ENCODE measurements at places on chromosomes 7 and 10.

DNA sequence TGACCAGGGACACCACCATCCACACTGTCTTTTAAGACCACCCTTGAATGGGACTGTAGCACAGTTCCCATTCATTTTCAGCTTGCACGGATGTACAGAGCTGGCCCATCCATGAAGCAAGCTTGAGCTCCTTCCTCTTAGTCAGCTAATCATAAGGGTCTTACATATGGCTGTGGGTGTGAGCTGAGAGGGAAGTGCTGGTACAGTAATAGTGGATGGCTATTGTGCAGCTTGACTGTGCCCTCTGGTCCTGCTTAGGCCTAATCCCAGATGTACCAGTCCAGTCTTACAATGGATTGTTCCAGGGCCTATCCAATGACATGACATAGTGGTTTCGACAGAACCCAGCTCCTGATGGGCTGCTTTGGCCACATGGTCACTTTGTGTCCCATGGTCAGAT is 96.9 kb upstream of the ZNF438 start:
- no peak for DNase-seq

- DNase-seq = no peak
These were observed 28.1 kb downstream of the LRGUK start for GRCh38 chr7:134155206-134155605.

DNA sequence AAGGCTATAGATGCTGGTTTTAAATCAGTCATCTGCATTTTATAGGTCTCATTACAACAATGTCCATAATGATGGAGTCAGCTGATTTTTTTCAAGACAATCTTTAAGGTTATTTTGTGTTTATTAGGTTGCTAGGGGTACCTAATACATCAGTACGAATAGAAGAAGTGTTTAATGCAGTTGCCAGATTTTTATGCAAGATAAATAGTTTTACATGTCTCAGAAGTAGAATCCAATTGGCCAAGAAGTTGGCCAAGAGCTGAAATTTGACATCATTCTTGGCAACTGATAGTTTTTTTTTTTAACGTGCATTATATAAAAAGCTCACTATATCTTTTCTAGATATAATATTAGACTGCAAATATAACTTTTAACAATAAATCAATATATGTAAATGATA is 208.5 kb downstream of the TRIL start:
- DNase-seq = no peak

DNA sequence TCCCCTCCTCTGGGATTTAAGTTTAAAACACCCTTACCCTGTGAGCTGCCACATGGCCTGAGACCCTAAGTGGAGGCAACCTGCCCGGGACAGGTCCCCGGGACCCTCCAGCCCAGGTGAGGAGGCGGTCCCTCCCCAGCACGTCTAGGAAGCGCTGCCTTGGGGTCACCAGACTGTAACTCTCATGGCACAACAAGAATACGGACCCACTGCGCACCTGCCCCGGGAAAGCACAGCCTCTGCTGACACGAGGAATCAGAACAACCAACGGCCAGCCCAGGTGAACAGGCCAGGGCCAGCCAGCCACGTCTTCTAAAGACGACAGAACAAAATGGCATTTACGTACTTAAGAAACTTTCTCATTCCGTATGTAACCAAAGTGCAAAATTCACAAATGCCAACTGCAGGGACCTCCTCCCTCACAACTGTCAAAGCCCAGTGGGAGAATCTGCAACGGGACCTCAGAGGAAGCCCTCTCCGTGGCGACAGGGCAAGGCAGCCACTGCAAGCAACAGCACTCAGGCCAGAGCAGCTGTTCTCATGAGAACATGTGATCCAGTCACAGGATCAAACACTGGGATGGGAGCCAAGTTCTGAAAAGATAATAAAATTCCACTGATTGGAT is 208.4 kb downstream of the DIP2C start:
- no peak for DNase-seq

DNA sequence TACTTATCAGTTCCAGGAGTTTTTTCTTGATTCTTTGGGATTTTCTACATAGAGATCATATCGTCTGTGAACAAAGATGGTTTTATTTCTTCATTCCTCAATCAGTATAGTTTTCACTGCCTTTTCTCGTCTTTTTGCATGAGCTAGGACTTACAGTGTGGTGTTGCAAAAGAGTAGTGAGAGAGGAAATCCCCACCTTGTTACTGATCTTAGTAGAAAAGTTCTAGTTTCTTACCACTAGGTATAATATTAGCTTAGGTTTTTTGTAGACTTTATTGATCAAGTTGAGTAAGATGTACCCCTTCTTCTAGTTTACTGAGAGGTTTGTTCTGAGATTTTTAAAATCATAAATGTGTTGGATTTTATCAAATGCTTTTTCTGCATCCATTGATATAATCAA is 123.3 kb downstream of the TMEM26 start:
- no peak for DNase-seq

DNA sequence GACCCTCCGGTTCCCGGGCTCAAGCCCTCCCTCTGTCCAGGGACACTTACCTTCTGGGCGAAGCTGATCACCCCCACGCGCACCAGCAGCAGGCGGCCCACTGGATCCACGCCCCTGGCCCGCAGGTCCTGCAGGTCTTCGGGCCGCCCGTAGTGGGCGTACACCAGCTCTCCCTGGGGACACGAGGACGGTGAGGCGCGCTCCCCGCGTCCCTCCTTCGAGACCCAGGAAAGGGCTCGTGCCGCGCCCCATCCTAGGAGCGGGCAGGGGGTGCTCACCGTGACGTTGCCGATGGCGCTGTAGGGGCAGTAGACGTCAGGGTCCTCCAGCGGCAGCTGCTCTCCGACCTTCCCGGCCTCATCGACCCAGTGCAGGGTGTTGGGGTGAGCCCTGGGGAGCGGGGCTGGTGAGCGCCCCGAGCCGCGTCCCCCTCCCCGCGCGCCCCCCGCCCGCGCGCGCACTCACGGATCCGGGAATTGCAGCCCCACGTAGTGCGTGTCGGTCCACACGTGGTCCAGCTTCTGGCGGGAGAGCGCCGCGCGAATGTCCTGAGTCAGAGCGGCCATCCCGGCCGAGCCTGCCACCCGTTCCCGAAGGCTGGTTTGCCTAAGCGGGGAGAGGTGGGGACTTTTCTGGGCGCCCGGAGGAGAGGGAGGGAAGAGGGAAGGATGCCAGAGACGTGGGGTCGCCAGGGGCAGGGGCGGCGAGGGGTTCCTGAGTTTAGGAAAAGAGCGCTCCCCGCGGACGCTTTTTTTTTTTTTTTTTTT is 8.2 kb downstream of the TFR2 start:
- DNase-seq = peak; percentile 69

DNA sequence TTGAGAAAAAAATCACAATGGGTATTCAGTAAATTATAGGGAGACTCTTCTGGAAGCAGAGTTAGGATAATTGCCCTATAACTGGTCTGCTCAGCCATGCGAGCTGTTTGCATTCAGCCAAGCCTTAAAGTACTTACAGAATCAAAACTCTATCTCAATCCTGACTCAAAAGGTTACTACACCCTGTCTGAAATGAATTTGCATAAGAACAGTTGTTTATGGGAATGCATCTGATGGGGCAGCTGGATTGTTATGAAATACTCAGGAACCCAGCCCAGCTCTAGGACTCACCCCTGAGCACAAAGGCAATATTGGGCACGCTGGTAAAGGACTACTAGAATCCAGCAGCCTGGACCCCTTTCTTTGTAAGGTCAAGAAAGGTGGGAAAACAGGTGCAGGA is 38.8 kb downstream of the AKR1B15 start:
- no peak for DNase-seq

DNA sequence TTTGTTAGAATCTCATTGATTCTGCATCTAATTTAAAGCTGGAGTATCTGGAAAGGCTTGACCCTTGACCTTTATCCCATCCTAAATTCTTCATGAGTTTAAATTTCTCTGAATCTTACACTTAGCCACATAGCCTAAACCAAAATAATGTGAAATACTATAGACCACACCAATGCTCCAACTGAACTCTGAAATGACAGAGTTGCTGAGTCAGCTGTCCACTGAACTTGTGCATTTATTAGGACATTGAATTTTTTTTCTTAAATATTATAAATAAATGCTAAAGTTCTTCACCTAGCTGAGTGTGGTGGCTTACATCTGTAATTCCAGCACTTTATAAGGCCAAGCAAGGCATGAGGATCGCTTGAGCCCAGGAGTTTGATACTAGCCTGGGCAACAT is 390.9 kb upstream of the PFKP start:
- DNase-seq = no peak

DNA sequence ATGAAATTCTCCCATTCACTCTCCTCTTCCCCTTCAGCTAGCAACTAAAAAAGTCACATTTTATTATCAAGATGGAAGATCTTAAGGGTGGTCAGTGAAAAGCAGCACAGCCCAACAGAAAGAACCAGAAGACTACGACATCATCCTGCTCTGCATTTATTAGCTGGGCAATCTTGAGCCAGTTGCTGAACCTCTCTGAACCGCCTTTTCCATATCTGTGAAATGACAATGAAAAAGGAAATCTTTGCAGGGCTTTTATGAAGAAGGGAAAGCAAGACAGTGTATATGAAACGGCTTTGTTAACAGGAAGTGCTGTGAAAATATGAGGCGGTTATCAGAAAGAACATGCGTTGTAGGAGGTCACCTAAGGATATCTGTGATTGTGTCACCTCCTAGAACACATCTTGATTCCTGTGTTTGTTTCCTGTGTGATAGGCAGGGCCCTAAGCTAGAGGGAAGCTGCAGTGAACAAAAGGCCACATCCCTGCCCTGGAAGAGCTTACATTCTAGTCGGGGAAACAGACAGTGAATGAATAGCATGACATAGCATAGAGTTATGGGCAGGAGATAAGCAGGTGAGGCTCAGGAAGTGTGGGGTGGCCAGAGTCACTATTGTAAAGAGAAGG is 36.0 kb upstream of the KCNMA1 start:
- no peak for DNase-seq

DNA sequence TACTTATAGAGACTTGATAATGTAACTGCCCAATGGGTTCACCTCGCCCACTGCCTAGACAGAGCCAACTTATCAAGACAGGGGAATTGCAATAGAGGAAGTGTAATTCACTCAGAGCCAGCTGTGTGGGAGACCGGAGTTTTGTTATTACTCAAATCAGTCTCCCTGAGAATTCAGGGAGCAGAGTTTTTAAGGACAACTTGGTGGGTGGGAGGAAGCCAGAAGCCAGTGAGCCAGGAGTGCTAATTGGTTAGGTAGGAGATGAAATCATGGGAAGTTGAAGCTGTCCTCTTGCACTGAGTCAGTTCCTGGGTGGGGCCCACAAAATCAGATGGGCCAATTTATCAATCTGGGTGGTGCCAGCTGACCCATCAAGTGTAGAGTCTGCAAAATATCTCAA is 20.1 kb upstream of the C7orf33 start:
- no peak for DNase-seq

DNA sequence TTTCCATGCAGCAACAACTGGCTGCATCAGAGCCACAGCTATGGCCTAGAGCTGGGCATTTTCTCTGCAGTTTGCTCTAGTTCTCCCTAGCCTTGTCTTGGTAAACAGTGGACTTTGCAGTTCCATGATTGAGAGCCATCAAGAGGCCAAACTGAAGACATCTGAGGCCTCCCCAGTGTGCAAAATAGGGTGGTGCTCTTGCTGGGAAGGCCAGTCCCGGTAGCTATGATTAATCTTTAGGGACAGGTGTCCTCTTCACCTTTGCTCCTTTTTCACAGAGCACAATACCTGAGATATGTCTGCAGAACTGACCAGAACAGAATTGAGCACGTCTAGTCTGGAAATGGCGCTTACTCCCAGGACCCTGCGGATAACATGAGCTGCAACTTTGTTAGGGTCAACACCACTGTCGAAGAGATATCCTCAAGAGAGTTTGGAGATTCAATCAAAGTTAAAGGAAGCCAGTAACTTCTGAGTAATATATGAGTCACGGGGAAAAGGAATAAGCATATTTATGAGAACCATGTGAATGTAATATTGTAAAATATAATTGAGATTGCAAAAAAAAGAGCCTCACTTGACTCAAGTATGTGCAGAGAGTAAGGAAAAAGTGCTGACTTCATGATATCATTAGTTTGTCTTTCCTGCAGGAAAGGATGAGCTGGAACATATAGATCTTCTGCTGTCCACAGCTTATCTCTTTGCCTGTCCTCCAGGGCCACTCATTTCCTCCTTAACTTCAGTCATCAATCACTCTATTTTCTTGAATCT is 76.7 kb downstream of the ANK3 start:
- DNase-seq = no peak

DNA sequence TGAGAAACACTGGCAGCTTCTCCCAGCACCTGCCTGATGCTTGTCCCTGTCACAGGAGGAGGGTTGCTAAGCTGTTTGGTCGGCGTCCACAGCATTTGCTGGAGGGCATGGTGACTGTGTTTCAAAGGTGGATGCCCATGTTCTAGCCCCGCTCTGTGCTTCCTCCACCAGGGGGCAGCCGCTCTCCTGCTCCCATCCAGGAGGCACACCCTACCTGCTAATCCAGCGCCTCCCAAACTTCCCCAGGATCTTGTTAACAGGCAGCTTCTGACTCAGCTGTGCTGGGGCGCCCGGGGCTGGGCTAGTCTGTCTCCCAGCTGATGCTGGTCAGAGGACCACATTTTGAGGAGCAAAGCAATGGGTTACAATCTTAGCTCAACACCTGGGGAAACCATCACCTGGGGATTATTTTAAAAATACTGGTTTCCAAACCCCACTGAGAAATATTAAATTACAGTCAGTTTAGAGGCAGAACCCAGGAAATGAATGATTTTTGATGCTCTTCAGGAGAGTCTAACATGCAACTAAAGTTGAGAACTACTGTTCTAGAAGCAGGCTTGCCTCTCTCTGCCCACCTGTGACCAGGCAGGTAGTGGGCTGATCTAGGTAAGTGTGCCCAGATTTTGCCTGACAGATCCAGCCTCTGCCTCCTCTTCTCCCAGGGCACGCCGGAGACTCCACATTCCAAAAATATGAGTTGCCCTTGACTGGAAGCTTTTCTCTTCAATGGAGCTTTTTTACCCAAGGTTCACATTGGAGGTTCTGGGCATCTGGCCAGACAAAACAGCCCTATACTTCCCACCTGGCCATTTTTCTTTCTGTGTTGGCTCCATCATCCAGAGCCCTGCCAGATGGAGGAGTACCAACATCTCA is 92.7 kb upstream of the GPR26 start:
- DNase-seq = no peak

DNA sequence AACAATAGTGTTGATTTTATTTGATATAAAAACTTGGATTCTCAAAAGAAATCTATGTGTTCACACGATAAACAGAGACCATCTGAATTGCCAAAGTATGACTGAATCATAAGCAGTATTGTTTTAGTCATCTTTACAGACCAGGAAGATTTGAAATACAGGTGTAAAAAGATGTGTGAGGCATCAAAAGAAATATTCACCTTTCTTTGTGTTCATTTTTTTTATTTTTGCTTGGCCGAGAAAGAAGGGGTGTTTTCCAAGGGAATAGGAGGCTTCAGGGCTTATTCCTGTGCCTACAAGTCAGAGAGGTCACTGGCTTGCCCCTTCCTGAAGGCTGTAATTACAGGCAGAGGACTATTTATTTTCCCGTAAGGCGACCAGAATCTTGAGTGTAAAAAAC is 37.3 kb downstream of the MET start:
- no peak for DNase-seq

- no peak for DNase-seq
These were observed 9.0 kb downstream of the GATAD1 start for GRCh38 chr7:92456236-92456635.
